ENCODE measurements at places on chromosomes 2 and 18. TPM values are rescaled to one million over a fixed set of nuclear protein-coding genes. Genes with fewer than 3 reads are reported as not detected.

The RAB6C gene
- not detected for total RNA-seq

The SAG gene
- not detected for total RNA-seq

- DNase-seq, result no peak
Measured at GRCh38 chr2:54122171-54122935, 6.9 kb downstream of the ACYP2 start.

DNA sequence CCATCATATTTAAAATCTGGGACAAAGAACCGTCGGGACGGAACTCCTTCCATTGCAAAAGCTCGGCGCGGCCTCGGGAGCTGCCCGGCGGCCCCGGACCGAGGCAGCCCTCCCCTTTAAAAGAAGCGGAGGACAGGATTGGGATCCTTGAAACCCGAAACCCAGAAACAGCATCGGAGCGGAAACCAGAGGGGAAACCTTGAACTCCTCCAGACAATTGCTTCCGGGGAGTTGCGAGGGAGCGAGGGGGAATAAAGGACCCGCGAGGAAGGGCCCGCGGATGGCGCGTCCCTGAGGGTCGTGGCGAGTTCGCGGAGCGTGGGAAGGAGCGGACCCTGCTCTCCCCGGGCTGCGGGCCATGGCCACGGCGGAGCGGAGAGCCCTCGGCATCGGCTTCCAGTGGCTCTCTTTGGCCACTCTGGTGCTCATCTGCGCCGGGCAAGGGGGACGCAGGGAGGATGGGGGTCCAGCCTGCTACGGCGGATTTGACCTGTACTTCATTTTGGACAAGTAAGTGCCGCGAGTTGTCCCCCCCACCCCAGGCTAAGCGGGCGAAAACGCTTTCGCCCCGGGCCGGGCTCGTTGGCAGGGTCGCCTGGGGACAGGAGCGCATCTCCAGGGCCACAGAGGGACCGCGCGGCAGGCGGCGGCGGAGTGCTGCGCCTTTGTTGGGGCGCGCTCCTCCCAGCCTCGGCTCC is at the start of gene ANTXR1:
TSS of gene ANTXR1 (plus strand) at position 38 of the 698 bp plus-strand sequence. CDS start at position 359, 321 bp downstream.
- DNase-seq, result peak; percentile 59

GRCh38 chr18:56804395-56804794 is 153.2 kb downstream of the WDR7 start:
- peak; percentile 7 for DNase-seq

GRCh38 chr2:142445551-142446072 is 314.8 kb upstream of the LRP1B start:
- no peak for DNase-seq

DNA sequence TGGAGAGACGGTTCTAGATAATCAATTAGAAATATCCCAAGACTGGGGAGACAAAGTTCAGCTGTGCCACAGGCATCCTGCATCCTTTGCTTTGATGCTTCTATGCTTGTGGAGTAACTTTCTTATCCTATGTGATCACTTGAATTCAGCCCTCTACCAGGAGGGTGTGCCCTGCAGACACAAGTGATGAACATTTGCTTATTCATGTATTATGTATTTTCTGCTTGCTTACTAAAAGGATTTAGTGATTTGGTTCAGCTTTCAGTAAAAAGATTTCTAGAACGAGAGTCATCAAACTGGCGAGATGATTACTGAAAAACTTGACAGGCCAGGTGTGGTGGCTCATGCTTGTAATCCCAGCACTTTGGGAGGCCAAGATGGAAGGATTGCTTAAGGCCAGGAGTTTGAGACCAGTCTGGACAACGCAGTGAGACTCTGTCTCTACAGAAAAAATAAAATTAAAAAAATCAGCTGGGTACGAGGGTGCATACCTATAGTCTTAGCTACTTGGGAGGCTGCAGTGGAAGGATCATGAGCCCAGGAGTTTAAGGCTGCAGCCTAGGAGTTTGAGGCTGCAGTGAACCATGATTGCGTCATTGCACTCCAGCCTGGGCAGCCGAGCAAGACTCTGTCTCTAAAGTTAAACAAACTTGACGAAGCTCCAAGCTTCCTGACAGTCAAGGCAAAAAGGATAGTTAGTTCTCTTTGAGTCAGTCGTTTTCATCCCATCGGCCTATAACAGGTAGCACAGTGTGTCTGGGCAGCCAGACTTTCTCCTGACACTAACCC is 13.3 kb downstream of the HK2 start:
- no peak for DNase-seq

DNA sequence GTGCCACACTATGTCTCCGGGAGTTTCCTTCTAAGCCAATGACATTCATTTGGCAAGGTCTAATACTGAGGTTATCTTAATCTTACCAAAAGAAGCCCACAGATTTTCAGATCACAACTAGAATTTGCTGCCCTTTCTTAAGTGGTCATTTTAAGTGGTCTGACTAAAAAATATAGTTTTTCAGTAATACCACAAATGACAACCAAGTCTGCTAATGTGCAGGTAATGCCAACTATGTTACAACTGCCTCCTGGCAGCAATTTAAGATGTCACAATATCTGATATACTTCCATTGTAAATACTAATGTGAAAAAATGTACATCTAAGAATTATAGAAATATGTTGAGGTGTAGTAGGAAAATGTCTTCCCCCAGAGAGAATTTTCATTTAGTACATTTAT is 49.3 kb downstream of the USP37 start:
- no peak for DNase-seq

- no peak for DNase-seq
Measured at GRCh38 chr2:150675807-150676206, 188.3 kb upstream of the RND3 start.

- no peak for DNase-seq
Measured at GRCh38 chr2:48195169-48195568, 288.9 kb upstream of the FBXO11 start.

DNA sequence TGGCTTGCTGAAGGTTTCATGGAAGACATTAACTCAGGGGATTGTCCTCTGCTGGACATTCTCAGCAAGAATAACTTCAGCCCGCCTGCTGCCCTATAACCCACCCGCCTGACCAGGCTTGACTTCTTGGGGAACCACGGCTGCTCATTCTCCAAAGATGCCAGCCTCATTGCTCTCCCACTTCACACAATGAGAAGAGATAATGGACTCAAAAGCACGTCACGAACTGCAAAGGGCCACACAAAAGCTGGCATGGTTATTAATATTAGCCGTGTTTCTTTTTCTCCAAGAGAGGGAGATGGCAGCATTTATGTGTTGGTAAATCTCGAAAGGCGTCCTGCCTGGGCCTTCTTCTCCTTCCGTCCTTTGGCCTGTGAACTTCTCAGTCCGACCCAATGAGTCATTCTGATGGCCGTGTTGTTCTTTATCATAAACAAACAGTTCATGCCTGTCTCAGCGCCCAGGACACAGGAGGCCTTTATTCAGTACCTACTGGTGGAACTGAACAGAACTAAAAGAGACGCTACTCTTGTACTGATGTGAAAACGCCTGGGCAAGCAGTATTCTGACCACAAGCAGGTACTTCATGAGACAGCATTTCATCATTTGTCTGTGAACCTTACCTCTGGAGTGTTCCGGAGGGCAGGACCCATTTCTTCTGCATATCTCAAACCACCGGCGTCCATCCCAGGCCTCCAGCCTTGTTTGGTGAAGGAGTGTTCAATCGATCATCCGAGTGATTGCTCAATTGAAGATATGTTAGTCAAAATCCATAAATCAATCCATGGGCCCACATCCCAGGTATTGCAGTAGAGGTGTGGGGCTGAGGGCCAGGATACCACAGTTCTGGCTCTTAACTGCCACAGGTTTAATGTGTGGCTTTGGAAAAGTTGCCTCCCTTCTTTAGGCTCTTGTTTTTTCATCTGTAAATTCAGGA is 25.1 kb upstream of the KLHL29 start:
- no peak for DNase-seq

GRCh38 chr2:73187549-73187948 is 14.8 kb upstream of the NOTO start:
- DNase-seq, result no peak

DNA sequence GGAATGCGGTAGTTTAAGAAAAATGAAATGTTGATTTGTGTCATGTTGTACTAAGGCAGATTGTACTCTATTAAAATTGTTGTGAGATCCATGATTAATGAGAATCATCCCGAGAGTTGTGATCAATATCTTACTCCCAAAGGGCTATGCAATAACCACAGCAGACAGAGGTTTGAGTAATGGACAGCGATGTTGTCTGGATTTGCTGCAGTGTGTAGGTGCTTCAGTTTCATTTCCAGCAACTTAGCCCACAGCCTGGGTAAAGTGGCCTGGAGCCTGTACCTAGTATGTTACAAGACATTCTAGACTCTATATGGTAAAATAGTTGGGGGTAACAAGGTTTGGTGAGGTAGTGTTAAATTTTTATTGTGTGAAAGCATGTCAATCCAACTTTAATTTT is 794.3 kb upstream of the CDH7 start:
- DNase-seq, result no peak

DNA sequence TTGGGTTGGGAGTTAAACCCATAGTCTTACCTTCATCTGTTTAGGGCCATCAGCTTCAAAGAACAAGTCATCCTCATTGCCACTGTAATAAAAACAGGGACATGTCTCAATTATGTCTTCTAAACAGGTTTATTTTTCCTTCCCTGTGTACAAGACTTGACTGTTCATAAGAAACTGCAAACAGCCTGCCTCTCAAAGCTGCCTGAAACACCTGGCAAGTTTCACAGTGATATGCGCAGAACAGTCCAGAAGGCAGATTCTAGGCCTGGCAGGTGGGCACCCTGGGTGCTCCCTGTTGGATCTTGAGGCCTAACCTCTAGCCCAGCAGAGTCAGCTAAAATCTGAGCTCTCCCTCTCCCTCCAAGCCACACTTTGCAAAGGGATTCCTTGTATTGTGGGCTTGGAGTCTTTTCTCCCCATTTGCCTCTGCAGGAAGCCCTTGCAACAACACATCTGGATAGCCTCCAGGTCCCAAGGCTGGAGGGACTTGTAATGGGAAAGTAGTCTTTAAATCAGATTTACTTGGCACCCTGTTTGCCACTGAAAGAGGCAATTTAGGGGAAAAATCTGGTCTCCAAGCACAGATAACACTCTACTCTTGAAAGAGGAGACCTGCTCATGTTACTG is 930 bp downstream of the IL1B start:
- DNase-seq, result no peak

GRCh38 chr2:191854382-191855372 is 7.8 kb upstream of the CAVIN2 start:
- DNase-seq, result no peak

- no peak for DNase-seq
Measured at GRCh38 chr18:44096016-44096415, 584.7 kb upstream of the SETBP1 start.

GRCh38 chr2:103361712-103362111 is 599.9 kb downstream of the TMEM182 start:
- DNase-seq, result no peak

DNA sequence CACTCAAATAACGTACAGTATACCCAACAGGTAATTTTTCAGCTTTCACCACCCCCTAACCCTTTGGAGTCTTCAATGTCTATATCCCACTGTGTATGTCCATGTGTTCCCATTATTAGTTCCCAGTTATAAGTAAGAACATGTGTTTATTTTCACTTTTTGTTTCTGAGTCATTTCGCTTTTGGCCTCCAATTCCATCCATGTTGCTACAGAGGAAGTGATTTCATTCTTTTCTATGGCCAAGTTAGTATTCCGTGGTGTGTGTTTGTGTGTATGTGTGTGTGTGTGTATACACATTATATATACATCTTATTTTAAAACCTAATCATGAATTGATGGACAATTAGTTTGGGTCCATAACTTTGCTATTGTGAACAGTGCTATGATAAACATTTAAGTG is 464.4 kb downstream of the CMPK2 start:
- DNase-seq, result no peak
